ENCODE measurements at places on chromosomes 5 and 9.

GRCh38 chr5:112977440-112977861 lies 853 bp downstream of the DCP2 start:
- H3K4me1 ChIP-seq, result peaks cover 44% of the 10 kb centered on the region
- no peaks in the 10 kb centered on the region for H3K27me3 ChIP-seq
- H3K36me3 ChIP-seq, result peaks cover 2% of the 10 kb centered on the region
- H3K4me3 ChIP-seq, result peak overlapping the region; percentile 96
- peak overlapping the region; percentile 95 for H3K27ac ChIP-seq

DNA sequence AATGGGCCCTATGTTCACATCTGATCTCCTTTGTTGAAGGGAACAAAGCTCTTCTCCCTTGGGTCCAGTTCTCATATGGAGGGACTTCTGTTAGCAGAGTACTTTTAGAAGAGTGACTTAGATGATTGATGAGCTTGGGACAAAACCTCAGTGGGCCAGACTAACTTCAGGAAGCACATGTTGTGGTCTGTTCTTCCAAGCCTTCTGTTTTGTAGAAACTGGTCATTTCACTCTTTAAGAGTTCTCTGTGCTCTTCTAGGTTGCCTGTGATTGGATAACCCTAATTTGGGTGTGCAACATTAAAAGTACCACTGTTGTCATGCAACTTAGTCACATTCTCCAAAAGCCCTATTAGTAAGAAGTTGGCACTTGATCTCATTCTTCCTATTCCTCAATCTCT lies 183.5 kb upstream of the ACO1 start:
- H3K36me3 ChIP-seq, result no peaks in the 10 kb centered on the region
- no peak overlapping the region for H3K4me3 ChIP-seq
- H3K4me1 ChIP-seq, result peaks cover 3% of the 10 kb centered on the region
- H3K27me3 ChIP-seq, result no peaks in the 10 kb centered on the region

DNA sequence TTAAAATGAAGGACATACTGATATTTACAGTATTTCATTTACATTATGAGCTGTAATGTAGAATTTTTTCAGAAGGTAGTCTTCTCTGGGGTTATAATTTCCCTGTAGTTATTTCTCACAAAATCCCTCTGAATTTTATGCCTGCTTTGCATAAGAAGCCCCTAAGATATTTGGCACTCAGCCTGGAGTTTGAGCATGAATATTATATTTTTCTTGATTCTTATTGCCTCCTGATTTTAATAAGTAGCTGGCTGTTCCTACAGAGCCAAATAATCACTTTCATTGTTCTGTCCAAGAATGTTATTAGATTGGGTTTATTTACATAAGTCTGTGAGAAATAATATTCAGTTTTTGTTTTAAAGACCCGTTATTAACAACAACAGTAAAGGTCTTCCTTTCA lies 195.0 kb downstream of the FER start:
- peaks cover 5% of the 10 kb centered on the region for H3K36me3 ChIP-seq
- H3K27ac ChIP-seq, result no peak overlapping the region
- H3K27me3 ChIP-seq, result no peaks in the 10 kb centered on the region
- no peak for DNase-seq
- no peak overlapping the region for H3K4me3 ChIP-seq

GRCh38 chr5:159777049-159777660 lies 139.1 kb upstream of the ADRA1B start:
- peaks cover 59% of the 10 kb centered on the region for H3K4me1 ChIP-seq
- DNase-seq, result no peak
- H3K36me3 ChIP-seq, result no peaks in the 10 kb centered on the region
- H3K27me3 ChIP-seq, result no peaks in the 10 kb centered on the region

DNA sequence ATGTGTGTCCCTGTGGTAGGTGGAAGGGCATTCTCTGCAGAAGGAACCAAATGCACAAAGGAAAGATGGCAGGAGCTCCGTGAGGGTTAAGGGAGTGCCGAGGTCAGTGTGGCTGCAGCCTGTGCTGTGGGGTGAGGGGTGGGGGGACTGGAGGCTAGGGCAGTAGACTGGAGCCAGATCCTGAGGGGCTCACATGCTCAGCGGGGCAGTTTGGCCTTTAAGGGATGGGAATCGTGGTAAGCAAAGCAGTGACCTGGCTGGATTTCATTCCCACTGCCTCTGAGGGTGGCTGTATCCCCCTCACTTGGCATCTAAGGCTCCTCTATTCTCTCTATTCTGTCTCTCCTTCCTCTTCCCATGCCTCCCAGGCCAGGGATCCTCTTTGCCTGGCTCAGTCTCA lies 15.6 kb downstream of the PITX1 start:
- H3K36me3 ChIP-seq, result no peaks in the 10 kb centered on the region
- H3K27ac ChIP-seq, result no peak overlapping the region
- no peaks in the 10 kb centered on the region for H3K4me1 ChIP-seq
- DNase-seq, result no peak
- no peak overlapping the region for H3K4me3 ChIP-seq

DNA sequence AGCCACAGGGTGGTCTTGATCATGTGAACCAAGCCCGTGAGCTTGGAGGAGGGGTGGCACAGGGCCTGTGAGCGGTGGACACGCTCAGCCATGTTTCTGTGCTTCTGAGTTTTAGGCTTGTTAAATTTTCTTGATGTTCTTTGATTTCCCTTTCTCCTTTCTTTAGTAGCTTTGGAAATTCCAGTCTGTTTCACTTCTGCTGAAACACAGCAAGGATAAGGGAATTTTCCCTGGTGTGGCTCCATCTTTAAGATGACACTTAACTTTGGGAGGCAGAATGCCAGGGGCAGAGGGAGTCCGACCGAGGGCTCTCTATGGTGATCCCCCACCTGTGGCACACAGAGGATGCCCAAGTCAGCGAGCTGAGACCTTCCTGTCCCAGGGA lies 29.7 kb upstream of the BASP1 start:
- no peak overlapping the region for H3K4me3 ChIP-seq
- H3K4me1 ChIP-seq, result peaks cover 59% of the 10 kb centered on the region
- no peak overlapping the region for H3K27ac ChIP-seq
- H3K36me3 ChIP-seq, result no peaks in the 10 kb centered on the region

DNA sequence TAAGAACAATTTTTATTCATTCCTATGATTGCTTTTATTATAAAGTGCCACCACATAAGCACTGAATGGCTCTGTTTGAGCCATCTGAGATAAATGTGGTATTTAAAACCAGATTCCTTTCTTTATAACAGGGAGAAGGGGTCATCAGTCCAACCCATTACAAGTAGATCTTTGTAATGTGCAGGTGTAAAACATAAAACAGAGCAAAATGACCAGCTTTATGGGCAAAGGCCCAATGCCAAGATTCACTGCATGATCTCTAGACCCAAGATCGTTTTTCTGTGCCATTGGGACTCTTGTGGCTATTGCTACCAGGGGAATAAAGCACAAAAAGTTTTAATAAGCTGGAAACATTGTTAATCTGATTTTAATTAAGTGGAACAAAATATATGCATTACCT lies 469.9 kb downstream of the PRR16 start:
- H3K4me1 ChIP-seq, result no peaks in the 10 kb centered on the region
- H3K27me3 ChIP-seq, result peaks cover 3% of the 10 kb centered on the region
- no peaks in the 10 kb centered on the region for H3K36me3 ChIP-seq
- H3K27ac ChIP-seq, result no peak overlapping the region

DNA sequence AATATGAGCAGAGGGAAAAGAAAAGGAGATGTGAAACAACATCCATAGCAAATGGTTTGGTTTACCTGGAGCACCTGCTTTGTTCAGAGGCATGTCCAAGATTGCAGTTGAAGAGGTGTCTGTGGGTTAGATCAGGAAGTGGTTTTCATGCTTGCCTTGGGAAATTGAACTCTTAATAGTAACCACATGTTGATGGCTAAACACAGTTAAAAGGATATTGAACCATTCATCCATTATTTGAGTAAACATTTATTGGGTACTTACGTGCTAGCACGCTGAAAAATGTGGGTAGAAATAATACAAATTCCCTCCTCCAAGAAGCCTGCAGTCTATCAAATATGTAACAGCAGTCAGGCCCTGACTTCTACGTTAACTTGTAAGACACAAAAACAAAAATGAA lies 235.7 kb upstream of the TNC start:
- no peak overlapping the region for H3K4me3 ChIP-seq
- H3K27ac ChIP-seq, result no peak overlapping the region

- H3K27ac ChIP-seq, result no peak overlapping the region
These were observed 123.8 kb upstream of the KLF4 start for GRCh38 chr9:107613321-107613720.

DNA sequence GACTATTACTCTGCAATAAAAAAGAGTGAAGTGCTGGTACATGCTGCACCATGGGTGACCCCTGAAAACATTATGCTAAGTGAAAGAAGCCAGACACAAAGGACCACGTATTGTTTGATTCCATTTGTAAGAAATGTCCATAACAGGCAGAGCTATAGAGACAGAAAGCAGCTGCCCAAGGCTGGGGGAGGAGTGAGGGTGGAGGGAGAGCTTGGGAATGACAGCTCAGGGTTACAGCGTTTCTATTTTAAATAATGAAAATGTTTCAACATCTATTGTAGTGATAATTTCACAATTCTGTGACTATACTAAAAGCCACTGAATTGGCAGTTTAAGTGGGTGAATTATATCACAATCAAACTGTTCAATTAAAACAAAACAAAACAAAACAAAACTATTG lies 81.7 kb downstream of the MYO10 start:
- peaks cover 39% of the 10 kb centered on the region for H3K4me1 ChIP-seq
- no peak for DNase-seq
- H3K36me3 ChIP-seq, result peaks cover 7% of the 10 kb centered on the region
- no peaks in the 10 kb centered on the region for H3K27me3 ChIP-seq
- no peak overlapping the region for H3K27ac ChIP-seq

- no peak overlapping the region for H3K4me3 ChIP-seq
- DNase-seq, result no peak
- no peaks in the 10 kb centered on the region for H3K27me3 ChIP-seq
- no peaks in the 10 kb centered on the region for H3K36me3 ChIP-seq
These were observed 127.4 kb downstream of the PSAT1 start for GRCh38 chr9:78424299-78424698.
